ENCODE measurements at places on chromosomes 2 and 18. TPM values are rescaled to one million over a fixed set of nuclear protein-coding genes. Genes with fewer than 3 reads are reported as not detected.

- no peak for DNase-seq
These were observed 142.7 kb downstream of the EML6 start for GRCh38 chr2:54866179-54866578.

CCDC102B gene
- polyA plus RNA-seq, result 7.6 TPM

CASP8 gene
- polyA plus RNA-seq, result 9.7 TPM

DNA sequence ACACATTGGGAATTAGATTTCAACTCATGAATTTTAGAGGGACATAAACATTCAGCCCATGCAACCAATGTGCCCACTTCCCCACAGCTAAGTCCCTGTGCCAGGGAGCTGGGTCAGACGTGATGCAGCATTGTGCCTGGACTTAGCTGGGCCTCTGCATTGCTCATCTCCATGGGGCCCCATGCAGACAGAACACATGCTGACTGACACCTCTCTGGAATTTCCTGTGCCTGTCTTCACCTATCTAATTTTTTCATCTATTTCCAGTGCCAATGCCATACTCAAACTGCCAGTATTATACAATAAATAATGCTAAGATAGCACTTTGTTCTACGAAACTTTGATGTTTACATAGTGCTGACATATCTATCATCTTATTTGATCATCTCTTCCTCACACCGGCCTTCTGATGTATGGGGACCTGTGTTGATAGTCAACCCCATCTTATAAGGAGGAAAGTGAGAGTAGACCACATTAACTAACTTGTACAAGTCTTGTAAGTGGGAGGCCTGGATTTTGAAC is 92.2 kb downstream of the CDC42EP3 start:
- DNase-seq, result no peak

GRCh38 chr2:241562269-241562891 is 3.8 kb downstream of the BOK start:
- no peak for DNase-seq

LOXHD1 gene
- polyA plus RNA-seq, result not detected

TNFRSF11A gene
- polyA plus RNA-seq, result 1.5 TPM

GRCh38 chr18:12703664-12704063 is 822 bp downstream of the PSMG2 start:
- no peak for DNase-seq

DPP4 gene
- 0.20 TPM for polyA plus RNA-seq

- no peak for DNase-seq
These were observed 76.3 kb downstream of the CLHC1 start for GRCh38 chr2:55155764-55156281.

GRCh38 chr2:173669271-173669853 is 295.8 kb downstream of the SP3 start:
- no peak for DNase-seq

- no peak for DNase-seq
These were observed 158.8 kb upstream of the KYNU start for GRCh38 chr2:142718576-142719155.

GRCh38 chr2:7997279-7997678 is 684.6 kb upstream of the ID2 start:
- no peak for DNase-seq

DNA sequence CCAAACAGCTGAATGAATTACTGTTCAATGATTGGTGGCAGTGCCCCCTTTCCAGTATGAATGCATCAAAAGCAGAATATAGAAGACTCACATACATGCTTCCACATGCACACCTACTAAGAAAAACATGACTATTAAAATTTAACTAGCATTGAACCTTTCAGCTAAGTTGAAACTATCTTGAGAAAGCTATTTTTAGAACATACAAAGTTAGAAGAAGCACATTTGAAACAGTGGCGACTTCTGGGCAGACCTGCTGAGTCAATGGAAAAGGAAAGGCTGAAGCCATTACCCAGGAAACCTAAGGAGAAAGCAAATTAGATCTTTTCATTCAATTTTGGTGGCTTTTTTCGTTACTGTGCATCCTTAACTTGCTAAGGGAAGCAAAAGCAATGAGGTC is 55.9 kb downstream of the PLA2R1 start:
- DNase-seq, result no peak

- DNase-seq, result no peak
These were observed 11.5 kb downstream of the TNFRSF11A start for GRCh38 chr18:62336618-62337017.

DNA sequence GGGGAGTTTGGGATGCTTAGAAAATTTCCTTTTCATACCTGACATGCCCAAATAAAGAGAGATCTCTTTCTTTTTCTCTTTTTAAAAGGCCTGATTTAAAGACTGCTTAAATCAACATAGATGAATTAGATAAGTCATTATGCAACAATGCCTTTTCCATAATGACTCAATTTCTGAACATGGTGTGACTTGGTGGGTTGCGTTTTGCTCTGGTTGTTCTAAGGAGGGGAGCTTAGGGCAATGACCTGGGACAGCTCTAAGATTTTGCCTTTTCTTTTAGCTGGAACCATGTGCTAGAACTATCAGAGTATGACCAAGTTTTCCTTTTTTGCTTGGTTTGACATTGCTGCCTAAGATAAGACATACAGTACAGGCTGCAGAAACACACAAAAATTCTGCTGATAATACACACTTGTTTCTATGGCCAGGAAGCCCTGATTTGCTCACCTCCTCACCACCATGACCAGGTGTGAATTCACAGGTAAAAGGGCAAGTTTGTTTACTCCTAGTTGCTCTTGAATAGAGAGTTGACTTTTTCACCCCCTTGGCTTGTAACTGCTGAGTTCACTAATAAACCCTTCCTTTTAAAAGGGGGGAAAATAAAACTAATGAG is 58.1 kb upstream of the IL1RL1 start:
- DNase-seq, result no peak

ADAM23 gene
- 1.5 TPM for polyA plus RNA-seq

TSPYL6 gene
- polyA plus RNA-seq, result 0.08 TPM

ALPP gene
- polyA plus RNA-seq, result not detected

MTCL1 gene
- 1.9 TPM for polyA plus RNA-seq

DNA sequence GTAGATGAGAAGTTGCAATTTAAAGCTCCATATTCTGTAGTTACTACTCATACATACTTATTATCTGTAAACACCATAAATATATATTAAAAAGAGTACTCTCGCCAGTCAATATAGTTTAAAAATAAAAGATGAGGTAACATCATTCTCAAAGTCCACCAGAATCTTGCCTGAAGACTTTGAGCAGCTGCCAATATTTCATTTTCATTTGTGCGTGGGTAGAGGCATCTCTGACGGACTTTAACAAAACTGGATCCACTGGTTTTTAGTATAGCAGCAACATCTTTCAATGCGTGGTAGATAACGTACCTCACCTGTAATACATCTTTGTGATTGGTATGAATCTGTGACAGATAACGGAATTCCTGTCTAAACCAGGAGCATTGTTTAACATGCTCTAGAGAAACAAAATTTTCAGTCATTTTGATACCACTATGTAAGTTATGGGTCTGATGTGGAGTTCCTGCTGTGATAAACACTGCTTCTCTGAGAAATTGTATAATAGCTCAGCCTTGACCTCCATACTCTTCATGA is 45.0 kb downstream of the WDR75 start:
- DNase-seq, result no peak

DNA sequence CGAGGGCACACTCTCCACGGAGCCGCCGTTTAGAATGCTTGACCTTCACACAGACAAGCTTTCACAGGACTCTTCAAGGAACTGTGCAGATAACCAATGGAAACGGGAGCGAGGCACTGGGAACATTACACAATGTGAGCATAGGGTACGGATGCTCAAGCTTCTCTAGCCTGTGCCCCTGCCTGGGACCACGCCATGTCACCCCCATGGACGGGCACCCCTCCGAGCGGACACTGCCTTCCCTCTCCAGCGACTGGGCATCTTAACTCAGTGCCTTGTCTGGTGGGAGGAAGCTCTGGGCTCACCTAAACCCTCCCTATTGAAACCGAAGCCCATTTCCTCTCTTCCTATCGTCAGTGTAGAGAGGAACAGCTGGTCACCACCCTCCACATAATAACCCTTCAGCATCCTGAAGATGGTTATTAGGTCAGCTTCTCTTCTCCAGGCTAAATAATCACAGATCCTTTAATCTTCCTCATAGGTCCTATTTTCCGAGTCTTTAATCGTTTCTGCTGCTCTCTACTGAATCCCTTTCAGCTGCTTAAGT is 626.7 kb downstream of the GALR1 start:
- no peak for DNase-seq

DNA sequence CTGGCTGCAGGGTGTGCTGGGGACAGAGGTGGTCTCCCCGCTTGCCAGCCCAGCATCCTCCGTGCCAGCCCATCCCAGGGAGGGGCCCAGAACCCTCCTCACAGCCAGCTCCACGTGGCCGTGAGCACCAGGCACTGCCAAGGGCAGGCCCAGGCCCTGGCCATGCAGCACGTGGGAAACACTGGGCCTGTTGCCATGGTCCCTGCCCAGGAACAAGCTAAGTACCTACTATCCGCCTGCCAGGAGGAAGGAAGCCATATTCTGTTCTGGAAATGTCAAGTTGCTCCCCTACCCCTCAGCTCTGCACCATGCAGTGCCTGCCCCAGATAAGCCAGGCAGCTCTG is 250.6 kb downstream of the CYP26B1 start:
- DNase-seq, result no peak

ERFE gene
- 2.8 TPM for polyA plus RNA-seq

DNAJC5G gene
- 2.3 TPM for polyA plus RNA-seq

- no peak for DNase-seq
These were observed 217.3 kb downstream of the SEPTIN10 start for GRCh38 chr2:109396202-109397180.

GRCh38 chr2:227035711-227036367 is 128.2 kb downstream of the COL4A4 start:
- no peak for DNase-seq

GRCh38 chr2:189698020-189698887 is 23.8 kb downstream of the ANKAR start:
- DNase-seq, result no peak

DNA sequence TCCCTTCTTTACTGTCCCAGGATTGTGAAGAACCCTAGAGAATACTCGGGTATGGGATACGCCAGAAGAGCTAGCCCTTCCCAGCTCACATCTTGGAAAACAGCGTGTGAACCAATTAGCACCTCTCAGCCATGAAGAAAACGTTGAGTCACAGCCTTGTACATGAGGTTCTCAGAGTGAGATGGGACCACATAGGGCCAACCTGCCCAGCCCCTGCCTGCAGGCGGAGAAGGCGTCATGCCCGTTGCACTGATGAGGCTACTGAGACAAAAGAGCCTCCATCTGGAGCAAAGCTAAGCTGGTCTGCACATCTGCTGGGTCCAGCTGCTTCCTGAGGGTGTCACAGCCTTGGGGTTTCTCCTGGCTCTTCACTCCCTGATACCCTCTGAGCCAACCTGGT is 92.2 kb downstream of the LBH start:
- DNase-seq, result no peak

GRCh38 chr2:18262601-18263000 is 297.9 kb downstream of the RDH14 start:
- DNase-seq, result no peak

CD8B2 gene
- polyA plus RNA-seq, result 0.50 TPM

- no peak for DNase-seq
These were observed 175.2 kb upstream of the SLC14A2 start for GRCh38 chr18:45439851-45440645.

DNA sequence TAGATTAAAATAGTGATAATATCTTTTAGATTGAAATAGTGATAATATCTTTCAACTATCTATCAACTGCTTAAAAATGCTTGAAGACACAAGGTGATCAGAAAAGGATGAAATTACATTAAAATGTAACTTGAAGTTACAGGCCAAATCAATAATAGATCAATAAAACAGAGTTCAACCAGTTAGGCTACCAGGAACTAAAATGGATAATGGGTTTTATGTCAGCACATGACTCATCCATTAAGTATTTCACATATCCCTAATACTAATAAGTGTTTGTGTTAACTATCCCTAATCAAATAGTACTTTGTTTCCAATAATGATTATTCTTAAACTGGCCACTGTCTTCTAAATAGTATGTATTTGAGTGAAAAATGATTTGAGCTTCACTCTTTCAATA is 33.7 kb downstream of the CERKL start:
- no peak for DNase-seq

DNA sequence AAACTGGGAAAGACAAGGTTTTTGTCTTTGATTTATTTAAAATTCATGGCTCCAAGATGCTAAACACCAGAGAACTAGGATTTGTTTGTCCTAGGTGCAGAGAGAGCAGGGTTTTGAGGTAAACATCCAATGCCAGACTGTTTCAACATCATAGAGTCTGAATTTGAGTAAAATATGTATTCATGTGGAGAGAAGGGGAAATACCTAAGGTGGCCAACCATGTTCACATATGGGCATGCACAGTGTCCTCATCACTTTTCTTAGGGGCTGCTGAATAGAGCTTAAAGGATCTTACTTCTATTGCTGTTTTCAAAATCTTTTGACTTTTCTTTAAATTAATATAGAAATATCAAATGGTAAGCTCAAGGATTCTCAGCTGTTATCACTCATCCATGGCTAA is 287.0 kb upstream of the CCDC68 start:
- no peak for DNase-seq

DNA sequence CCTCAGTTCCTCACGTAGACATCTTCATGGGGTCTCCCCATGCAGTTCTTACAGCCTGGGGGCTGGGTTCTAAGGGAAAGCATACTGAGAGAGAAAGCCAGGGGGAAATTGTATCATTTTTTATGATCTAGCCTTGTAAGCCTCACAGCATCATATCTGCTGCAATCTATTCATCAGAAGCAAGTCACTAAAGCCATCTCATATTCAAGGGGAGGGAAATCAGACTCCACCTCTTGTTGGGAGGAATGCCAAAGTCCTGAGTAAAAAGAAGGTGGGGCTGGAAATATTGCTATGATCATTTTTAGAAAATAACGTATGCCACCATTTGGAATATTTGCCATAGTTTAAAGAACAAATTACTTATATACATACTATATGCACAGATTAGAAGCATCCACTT is 304.6 kb downstream of the TXNL1 start:
- DNase-seq, result no peak

DNA sequence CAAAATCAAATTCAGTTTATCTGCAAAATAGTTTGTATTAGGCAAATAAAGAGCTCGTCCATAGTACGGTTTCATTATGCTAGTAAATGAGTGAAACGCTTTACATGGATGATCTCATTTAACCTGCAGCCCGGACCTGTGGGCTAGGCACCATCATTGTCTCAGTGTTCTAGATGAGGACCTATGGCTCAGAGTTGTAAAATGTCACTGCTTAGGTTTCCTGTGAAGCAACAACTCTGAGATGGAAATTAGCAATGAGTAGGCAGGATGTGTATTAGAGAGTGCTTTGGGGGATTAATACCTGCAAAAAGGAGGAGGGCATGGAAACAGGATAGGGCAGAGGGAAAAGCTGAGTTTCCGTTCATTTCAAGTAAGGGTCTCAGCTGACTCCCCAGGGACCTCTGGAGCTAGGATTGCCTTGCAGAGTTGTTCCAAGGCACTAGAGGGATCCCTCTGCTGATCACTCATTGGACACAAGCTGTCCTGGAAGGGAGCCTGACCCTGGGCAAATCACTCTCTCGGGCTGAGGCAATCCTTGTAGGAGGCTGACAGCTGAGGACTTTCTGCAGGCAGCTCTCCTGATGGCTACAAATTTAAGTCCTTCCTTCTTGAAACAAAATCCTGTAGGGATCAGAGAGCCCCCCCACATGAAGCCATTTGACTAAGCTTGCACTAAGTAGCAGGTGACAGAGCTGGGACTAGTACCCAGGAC is 58.8 kb upstream of the SIX2 start:
- DNase-seq, result no peak

GRCh38 chr18:42436222-42436765 is 481.3 kb downstream of the PIK3C3 start:
- no peak for DNase-seq
